ENCODE measurements at places on chromosomes 12 and 14.

DNA sequence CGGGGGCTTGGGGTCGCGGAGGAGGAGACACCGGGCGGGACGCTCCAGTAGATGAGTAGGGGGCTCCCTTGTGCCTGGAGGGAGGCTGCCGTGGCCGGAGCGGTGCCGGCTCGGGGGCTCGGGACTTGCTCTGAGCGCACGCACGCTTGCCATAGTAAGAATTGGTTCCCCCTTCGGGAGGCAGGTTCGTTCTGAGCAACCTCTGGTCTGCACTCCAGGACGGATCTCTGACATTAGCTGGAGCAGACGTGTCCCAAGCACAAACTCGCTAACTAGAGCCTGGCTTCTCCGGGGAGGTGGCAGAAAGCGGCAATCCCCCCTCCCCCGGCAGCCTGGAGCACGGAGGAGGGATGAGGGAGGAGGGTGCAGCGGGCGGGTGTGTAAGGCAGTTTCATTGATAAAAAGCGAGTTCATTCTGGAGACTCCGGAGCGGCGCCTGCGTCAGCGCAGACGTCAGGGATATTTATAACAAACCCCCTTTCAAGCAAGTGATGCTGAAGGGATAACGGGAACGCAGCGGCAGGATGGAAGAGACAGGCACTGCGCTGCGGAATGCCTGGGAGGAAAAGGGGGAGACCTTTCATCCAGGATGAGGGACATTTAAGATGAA, 630 bp downstream of the FOS start:
- peak; percentile 80 for DNase-seq

GRCh38 chr12:57250956-57251355, at the start of gene STAC3:
Gene STAC3 (minus strand): TSS chr12:57251187. CDS start chr12:57249636, 1,551 bp downstream.
- DNase-seq = no peak

DNA sequence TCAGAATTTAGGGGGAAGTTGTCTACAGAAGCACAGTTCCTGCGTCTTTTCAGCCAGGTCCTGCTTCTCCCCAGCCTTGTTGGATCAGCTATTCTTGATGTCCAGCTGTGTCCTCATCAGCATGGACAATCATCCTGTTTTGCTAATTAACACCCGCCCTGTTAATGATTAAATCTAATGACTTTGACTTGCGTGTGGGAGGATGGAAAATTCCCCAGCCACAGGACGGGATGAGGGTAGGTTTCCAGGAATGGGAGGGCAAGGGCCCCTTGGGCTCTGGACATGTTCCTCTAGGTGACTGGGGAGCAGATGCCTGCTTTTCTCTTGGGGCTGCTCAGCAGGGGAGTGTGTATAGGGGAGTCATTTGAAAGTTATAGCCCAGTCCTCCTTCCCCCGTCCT, 5.3 kb upstream of the PPP1R1A start:
- peak; percentile 34 for DNase-seq

DNA sequence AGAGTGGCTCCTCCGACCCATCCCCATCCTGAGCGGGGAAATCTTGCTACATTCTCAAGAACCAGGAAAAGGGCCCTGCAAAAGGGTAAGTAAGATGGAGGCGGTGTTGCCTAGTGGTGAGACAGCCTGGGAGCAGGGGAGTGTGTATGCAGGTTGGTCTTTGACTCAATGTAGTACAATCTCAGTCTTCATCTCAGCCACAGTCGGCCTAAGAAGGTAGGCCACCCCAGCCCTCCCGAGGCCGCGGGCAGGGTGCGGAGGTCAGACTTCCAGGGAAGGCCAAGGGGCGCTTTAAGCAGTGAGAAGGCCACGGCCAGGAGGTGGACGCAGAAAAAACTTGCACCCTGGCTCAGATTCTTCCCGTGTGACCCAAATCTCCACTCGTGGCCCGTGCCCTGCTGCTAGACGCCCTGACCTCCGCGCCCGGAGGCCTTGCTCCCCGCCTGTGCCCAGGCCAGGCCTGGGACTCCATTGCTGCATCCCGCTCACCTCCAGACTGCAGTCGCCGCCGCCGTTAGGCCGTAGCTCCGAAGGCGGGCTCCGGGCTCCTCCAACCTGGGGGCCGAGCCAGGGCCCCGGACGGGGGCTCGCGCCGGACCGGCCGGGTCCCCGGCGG, 435 bp downstream of the FOXM1 start:
- DNase-seq = peak; percentile 14

- DNase-seq = peak; percentile 71
These were observed 4.9 kb upstream of the ANKLE2 start for GRCh38 chr12:132766380-132767085.

- no peak for DNase-seq
These were observed 294.1 kb downstream of the SEC23A start for GRCh38 chr14:38808734-38809455.

DNA sequence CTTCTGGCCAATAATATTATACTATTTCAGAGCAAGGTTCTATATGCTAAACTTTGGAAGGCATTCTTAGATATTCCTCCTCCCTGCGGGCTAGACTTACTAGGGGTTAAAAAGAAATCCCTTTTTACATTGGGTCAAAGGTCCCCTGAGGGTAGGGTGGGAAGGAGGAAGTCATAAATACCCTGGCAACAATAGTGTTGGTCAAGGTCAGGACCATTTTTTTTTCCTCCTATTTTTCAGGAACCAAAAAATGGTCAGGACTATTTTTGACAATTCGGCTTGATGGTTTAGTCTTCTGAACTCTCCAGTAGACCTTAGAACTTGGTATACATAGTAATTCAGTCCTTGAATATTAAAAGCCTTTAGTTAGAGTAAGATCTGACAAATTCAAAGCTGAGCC, 4.5 kb upstream of the NANOG start:
- peak; percentile 45 for DNase-seq

DNA sequence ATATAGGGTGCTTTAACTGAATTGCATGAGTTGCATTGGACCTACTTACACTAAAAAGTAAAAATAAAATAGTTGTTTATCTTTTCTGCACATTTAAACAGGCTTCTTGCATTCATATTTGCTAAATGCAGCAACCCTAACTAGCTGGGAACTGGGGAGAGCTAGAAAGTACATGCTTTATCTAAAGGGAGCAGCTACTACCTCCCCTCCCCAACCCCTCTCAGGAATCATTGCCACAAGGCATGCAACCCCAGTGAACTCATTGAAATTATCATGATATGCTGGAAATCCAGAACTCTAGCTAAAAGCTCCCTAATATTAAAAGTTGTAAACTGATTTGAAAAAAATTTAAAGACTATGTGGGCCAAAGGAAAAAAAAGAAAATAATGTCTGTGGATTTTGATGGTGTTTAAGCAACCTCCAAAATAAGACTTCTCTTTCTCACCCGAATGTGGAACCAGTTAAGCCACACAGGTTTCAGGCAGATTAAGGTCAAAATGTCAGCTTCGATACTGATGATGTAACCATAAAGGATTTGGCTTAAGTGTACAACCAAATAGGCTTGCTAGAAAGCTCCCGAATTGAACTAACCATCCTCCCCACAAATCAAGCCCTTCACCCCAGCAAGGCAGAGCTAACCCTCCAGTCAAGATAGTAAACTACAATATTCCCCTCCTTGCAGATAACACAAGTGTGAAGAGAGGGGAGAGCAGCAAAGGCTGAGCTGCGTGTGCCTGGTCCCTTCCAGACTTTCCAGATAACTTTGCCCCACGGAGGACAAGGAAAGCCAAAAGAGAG, 13.8 kb upstream of the POC1B start:
- no peak for DNase-seq

DNA sequence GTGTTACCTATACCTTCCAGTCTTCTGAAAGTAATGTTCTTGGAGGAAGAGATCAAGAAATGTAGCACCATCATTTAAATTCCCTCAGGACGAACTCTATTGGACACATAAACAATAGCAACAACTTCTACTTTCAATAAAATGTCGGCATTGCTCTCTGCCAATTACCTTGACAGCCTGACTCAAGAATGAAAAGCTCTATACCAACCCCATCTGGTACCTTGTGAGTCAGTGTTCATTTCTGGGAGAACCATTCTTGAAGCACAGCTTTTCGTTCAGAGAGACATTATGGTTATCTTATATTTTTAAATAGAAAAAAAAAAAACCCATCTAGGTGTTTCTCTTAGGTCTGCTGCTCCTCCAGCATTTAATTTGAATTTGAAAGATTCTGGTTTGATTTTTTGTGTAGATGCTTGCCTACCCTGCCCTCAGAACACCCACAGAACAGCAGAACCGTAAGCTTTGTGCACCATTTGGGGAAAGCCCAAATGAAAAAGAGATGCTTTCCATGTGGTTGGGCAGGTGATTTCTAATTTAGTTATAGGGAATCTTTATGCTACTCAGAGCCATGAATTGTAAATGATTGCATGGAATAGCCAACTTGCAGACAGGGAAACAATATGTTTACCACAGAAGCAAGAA, 156.0 kb downstream of the SAMD4A start:
- peak; percentile 68 for DNase-seq

DNA sequence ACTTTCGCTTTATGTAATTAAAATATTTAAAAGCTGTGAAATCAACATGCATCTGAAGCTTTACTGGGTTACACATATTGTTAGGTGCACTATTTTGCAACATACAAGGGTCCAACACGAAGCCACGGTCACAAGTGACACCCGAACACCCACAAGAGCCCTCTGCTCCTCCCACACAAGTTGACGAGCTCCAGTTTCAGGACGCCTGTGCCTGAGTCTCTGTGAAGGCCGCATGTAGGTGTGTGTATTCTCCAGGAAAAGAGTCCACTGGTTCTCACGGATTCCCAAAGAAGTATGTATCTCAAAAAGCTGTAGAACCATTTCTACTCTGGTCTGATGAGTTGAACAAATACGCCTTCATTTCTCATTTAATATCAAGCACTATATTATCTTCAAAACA, 12.0 kb downstream of the SLC15A4 start:
- no peak for DNase-seq
